HFFc6 (cell line): ENCODE measurements at places on chromosomes 2 and 18.

- H3K27me3 ChIP-seq, result peaks cover 29% of the 10 kb centered on the region
- DNase-seq, result no peak
- no peaks in the 10 kb centered on the region for H3K36me3 ChIP-seq
- H3K4me1 ChIP-seq, result no peaks in the 10 kb centered on the region
Observed at GRCh38 chr18:10482363-10482984, 28.0 kb downstream of the APCDD1 start.

GRCh38 chr2:229410264-229410663, 139.2 kb upstream of the PID1 start:
- no peaks in the 10 kb centered on the region; the same call in 1 of the 2 replicates for H3K27me3 ChIP-seq
- no peaks in the 10 kb centered on the region for H3K36me3 ChIP-seq
- DNase-seq, result no peak

- no peaks in the 10 kb centered on the region for H3K36me3 ChIP-seq
- H3K27me3 ChIP-seq, result peaks cover 20% of the 10 kb centered on the region
- no peak for DNase-seq
Observed at GRCh38 chr18:49510393-49511115, 23.5 kb upstream of the C18orf32 start.

- H3K27me3 ChIP-seq, result no peaks in the 10 kb centered on the region; the same call in 1 of the 2 replicates
- H3K36me3 ChIP-seq, result no peaks in the 10 kb centered on the region; the same call in 1 of the 2 replicates
- H3K27ac ChIP-seq, result no peak overlapping the region
- no peaks in the 10 kb centered on the region; the same call in 1 of the 2 replicates for H3K4me1 ChIP-seq
- no peak for DNase-seq
- H3K4me3 ChIP-seq, result no peak overlapping the region
Observed at GRCh38 chr18:5510135-5510846, 33.5 kb downstream of the EPB41L3 start.
